ENCODE measurements at places on chromosomes 1 and 21.

DNA sequence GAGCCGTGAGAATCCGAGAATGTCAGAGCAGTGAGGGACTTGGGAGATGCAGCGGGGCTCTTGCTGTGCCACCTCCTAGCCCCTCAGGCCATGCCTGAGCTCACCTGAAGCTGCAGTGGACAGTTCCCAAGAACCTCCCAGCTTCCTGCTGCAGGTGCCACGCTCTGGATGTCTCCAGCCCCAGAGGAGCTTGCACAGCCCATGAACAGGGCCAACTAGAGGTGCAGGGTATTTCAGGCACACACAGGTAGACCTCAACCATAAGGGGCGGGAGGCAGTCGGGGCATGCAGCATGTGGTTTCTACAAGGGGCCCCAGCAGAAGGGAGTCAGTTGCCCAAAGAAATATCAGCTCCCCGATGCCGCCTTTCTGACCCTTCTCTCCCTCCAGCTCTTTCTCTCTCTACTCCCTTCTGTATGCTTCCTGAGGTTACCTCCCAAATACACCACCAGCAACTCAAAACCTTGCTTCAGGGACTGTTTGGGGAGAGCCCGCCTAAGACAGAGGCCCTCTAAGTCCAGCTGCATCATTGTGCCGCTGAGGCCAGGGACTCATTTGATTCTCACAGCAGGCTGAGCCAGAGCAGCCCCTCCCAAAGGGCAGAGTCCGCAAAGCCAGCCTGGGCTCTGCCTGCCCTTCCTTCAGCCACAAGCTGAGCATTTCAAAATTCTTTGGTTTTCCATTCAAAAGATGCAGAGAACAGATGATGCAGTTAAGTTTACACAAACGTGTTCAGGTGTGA, 209.8 kb downstream of the MATN1 start:
- DNase-seq = no peak

- DNase-seq = no peak
These were observed 831.1 kb upstream of the NCAM2 start for GRCh38 chr21:20167059-20167458.

DNA sequence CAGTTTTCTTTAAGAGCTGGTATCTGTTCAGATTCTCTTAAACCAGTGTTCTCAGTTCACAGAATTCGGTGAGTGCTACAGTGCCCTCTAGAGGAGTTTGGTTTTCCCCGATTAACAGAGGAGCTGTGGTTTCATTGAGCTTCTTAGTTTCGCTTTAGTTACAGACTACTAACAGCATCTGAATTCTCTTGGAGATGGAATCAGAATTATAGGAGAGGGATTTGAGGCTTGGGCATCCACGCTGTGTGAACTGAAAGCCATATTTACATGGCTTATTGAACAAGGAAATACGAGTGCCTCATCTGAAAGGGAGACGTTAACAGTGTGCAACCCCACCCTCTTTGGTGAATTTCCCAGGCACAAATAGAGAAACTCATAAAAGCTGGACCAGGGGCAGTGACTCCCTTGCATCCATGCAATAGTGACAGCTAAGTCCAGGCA, 202.0 kb downstream of the USH2A start:
- DNase-seq = peak; percentile 4

- DNase-seq = no peak
These were observed 11.2 kb upstream of the CACYBP start for GRCh38 chr1:174988539-174988938.

DNA sequence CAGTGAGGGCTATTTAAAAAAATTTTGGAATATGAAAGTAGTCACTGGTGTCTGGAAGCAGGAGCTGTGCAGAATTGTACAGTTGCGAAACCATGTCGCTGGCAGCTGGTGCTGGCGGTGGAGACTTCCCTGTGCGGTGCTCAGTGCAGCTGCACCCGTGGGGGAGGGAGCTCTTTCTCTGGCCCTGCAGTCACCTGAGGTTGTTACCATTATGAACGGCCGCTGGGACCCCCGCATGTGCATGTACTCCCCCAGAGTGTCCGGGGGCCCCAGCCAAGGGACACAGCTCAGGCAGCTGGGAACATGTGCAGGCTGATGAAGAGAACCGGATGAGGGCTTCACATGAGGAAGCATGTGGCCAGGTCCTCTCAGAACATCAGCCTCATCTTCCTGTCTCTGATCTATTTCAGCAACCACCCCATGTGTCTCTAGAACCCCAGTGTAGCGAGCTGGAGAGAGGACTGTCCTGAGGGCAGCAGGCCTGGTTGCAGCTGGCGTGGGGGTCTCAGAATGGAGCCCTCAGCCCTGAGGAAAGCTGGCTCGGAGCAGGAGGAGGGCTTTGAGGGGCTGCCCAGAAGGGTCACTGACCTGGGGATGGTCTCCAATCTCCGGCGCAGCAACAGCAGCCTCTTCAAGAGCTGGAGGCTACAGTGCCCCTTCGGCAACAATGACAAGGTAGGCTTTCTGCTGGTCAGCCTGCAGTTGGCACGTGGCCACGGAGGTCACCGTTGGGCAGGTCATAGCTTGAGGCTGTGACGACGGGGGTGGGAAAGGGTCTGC, at the start of gene TRPM2:
TRPM2 (plus strand) TSS at position 431 of the 780 bp plus-strand sequence; CDS start at position 511, 80 bp downstream.
- DNase-seq = peak; percentile 21

- DNase-seq = no peak
These were observed 2.8 kb upstream of the COL18A1 start for GRCh38 chr21:45401916-45402900.

DNA sequence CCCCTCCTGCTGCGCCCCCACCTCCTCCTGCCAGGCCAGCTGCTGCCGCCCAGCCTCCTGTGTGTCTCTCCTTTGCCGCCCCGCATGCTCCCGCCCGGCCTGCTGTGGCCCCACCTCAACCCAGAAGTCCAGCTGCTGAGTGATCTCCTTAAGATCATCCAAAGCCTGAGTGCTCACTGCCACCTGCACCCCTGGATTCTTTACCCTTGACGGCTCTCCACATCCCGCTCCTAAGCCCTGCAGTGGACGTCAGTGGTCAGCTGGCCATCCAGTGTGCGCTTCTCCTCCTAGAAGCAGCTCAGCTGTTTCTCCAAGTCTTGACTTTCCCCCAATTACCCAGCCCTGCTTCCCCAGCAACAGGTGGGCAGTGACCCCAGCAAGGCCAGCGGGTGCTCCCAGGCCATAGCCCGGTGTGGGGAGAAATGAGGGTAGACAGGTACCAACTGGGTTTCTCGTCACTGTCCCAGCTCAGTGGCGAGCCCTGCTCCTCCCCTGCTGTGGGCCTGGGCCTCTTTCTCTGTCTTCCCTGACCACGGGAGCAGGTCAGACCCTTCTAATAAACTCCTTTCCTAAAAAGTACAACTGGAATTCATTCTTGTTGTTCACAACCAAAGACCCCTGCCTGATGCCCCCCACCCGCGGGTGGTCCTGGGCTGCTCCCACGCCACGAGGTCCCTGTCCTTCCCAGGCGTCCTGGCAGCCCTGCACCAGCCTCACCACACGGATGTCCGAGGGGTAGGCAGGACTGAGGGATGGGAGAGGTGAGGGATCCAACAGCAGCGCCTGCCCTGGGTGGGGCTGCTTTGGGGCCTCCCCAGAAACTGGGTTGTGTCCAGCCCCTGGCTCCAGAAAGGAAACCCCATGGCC, 1.4 kb downstream of the KRTAP10-7 start:
- peak; percentile 42 for DNase-seq

All from H7 (cell line).